Osteoblast (primary cell): ENCODE measurements at places on chromosomes 6 and 20.

- no peak for DNase-seq
Observed at GRCh38 chr6:76779068-76779467, 684.2 kb downstream of the HTR1B start.

- DNase-seq: no peak
Observed at GRCh38 chr6:11918739-11919605, 93.1 kb upstream of the HIVEP1 start.

GRCh38 chr6:113361014-113361645 is 496.0 kb upstream of the MARCKS start:
- peak; percentile 19 for DNase-seq

DNA sequence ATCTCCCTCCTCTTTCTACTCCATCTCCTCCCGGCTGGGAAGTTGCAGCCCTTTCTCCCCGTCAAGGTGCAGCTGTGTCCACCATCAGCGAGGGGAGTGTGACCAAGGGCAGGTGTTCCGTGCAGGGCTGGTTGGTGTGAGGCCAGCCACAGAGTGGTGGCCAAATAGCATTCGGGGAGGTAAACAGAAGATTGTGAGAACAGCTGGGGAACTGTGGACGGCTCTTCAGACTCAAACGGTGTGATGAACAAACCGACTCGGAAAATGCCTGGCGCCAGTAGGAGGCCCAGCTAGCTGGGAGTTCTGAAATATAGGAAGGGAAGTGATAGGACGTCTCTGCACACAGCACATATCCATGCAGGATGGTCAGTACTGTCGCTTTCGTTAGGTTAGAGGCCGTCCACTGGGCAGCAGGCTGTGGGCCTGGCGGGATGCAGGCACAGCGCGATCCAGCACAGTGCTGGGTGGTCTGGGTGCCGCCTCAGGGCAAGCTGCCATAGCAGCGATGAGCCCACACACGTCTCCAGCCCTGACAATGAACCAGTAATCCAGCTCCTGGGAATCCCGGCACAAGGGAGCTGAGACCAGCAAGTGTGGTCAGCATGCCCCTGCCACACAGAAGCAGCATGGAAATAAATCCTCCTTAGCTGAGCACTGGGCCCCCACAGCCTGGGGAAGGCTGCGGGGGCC is 258.1 kb downstream of the TAF4 start:
- DNase-seq: peak; percentile 80

DNA sequence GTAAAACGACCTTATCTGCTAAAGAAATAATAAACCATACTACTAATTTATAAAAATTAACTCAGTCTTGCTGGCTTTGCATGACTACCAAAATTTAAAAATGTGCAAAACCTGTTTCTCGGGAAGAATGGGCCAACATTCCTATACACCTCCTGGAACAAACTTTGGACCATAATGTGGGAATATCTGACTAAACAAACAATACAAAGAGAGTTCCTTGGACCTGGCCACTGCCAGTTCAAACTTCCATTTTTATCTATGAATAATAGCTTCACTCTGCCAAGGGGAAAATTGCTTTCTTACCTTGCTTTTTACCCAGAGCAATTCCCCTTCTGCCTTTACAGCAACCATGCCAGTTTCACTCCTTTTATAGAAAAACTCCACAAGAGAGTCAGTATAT is 38.7 kb upstream of the POU5F1 start:
- no peak for DNase-seq
